Right ventricle myocardium inferior (tissue), 1 donor: ENCODE measurements at places on chromosomes 6 and 20.

GRCh38 chr20:34512955-34513419, 3.2 kb upstream of the DYNLRB1 start:
- DNase-seq, result no peak

DNA sequence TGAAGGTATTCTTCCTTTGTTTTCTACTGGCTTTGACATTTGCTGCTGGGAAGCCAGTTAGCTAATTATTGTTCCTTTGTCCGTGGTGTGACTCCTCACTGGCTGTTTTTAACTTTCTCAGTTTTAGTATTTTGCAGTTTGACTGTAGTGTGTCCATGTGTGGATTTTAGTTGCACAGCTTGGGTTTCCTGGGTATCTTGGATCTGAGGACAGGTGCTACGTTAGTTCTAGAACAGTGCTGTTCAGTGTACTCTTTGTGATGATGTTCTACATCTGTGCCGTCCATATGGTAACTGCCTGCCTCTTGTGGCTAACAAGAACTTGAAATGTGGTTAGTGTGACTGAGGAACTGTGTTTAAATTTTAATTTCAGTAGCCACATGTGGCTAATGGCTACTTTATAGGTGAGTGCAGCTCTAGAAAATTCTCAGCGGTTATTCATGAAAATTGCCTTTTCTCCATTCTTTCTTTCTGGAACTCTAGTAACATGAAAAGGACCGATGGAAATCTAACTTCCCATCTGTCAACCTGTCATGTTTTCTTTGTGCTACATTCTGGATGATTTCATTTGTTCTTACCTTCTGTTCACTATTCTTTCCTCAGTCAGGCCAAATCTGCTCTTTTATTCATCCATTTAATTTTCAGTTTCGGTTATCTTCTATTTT, 7.4 kb downstream of the SNX9 start:
- DNase-seq, result no peak

- DNase-seq, result no peak
These were observed 47.5 kb downstream of the RALGAPA2 start for GRCh38 chr20:20664795-20665589.

GRCh38 chr6:45196121-45196520, 132.0 kb upstream of the RUNX2 start:
- DNase-seq, result no peak

DNA sequence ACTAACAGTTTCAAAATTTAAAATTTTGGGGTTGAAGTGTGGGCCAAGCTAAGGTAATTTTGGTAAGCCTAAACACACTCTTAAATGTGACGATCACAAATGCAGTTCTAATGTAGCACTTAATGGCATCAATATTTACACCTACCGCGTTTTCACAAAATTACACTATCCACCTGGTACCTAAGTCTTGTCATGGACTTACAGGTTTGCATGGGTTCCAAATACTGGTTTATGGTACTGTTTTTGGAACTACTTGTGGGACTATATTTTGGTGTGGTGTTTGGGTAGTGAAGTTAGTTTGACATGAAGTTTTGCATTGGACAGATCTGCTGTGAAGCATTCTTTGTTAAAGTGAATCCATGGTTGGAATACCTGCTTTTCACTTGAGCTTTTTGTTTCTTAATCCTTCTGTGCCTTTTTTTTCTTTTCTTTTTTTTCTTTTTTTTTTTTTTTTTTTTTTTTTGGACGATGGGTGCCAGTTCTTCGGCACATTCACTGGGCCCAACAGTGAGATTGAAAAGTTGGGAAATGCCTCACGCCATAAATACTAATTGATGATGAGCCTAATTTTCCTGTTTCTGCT, 6.5 kb downstream of the SRSF3 start:
- no peak for DNase-seq

DNA sequence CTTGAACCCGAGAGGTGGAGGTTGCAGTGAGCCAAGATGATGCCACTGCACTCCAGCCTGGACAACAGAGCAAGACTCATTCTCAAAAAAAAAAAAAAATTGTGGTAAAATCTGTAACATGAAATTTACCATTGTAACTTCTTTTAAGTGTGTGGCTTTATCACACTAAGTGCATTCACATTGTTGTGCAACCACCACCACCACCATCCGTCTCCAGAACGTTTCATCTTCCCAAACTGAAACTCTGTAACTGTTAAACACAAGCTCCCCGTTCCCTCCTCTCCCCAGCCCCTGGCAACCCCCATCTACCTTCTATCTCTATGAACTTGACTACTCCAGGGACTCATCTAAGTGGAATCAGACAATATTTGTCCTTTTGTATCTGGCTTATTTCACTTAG, 29.7 kb downstream of the PDRG1 start:
- no peak for DNase-seq

- no peak for DNase-seq
These were observed 25.7 kb downstream of the TPX2 start for GRCh38 chr20:31764641-31765305.

- no peak for DNase-seq
These were observed 13.8 kb downstream of the UNC93A start for GRCh38 chr6:167304912-167305311.

- no peak for DNase-seq
These were observed 489.5 kb upstream of the CITED2 start for GRCh38 chr6:139863964-139864363.

GRCh38 chr20:20609522-20609921, 102.9 kb downstream of the RALGAPA2 start:
- no peak for DNase-seq

DNA sequence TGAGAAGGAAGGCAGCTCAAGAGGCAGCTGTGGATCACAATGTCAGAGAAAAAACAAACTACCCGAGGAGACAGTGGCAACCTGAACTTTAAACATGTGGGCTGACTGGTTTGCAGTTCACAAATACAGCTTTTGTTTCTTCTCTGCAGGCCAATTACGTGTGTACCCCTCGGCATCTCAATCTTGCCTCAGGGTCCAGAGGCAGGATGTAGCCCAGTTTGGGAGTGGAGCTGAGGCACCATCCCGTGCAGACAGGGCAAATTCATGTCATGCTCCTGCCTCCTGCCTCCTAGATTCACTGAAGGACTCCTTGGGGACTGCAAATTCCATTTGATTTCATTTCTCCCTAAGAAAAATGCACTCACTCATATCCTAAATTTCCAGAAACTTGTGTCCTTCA, 94.2 kb upstream of the KCNK16 start:
- no peak for DNase-seq

GRCh38 chr6:83429857-83430610, 817 bp downstream of the ME1 start:
- no peak for DNase-seq

DNA sequence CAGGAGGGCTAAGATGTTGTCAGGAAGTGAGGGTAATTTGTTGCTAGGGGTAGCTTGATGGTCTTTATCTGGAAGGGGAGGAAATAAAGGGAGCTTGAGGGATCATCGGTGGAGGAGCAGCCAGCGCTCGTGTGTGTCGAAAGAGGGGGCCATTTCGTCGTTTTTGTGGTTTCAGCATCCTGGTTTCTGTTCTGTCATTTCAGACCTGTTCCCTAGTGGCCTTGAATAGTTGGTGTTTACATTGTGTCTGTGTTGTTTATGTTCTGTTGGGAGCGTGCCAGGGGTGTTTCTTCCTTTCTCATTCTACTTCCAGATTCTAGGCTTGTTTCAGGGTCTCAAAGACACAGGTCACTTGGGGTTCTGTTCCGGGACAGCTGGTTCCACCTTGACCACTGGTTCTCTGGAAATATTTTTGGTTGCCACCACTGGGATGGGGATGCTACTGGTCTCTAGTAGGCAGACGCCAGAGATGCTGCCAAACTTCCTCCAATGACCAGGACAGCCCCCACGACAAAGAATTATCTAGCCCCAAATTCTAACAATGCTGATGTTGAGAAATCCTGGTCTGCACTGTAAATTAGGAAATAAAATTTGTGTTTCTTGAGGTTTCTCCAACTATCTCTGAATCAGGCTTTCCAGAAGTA, 113.9 kb upstream of the NAA20 start:
- no peak for DNase-seq

- DNase-seq, result no peak
These were observed 14.2 kb downstream of the PAX1 start for GRCh38 chr20:21719592-21720214.

GRCh38 chr20:48102076-48102787, 317.0 kb upstream of the SULF2 start:
- no peak for DNase-seq

DNA sequence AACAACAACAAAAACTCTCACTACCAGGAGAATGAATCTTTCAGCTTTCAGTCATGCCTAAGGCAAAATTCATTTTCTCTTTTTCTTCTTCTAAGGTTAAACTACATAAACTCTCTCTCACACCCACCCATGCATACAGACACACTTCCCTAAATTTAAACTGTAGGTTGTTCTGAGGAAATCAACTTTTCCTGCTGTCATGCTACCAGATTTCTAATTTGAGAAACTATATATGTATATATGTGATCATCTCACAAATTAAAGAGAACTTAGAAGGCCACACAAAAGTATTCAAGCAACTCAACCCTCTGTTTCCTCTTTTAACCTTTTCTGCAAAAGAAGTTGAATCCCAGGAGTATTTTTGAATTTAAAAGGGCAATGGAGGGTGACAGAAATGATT, 532.5 kb downstream of the KIF16B start:
- DNase-seq, result no peak

DNA sequence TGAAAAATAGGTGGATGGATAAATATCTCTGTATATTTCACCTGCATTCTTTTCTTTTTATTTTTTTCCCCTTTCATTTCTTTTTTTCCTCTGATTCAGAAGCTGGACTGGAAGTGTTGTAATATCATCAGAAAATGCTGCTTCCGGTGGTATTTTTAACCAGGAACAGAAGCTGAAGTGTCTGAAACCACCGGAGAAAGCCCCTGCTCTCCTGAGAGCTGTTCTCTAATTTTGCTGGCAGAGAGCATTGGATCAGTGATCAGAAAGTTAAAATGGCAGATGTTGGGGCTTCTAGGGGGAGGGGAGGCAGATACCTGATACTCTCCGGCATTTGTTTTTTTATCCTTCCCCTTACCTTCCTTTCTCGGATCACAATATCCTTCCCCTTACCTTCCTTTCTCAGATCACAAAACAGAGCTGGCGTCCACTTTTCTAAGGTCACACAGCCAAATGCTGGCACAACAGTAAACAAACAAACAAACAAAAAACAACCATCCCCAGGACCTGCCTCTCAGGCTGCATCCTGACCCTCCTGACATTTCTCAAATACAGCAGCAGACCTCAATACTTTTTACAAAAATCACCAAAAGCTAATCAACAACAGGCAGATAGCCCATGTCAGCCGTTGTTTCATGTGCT, 143.2 kb upstream of the ZNF217 start:
- DNase-seq, result no peak

DNA sequence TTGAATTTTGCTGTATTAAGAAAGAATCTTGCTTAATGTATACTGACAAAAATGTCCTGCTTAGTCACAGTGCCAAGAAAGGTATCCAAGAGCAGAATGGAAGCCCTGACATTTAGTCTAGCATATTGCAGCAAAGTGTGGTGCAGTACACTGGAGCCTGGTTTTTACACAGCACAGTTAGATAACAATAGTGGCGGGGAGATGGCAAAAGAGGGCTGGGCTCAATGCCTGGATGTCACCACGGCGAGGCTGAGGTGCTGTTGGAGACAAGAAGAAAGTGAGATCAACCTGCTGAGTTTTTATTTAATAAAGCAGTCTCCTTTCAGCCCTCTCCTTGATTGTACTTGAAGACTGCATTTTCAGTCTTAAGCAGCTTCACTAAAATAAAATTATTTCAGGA, 426.0 kb downstream of the LMBRD1 start:
- DNase-seq, result no peak

DNA sequence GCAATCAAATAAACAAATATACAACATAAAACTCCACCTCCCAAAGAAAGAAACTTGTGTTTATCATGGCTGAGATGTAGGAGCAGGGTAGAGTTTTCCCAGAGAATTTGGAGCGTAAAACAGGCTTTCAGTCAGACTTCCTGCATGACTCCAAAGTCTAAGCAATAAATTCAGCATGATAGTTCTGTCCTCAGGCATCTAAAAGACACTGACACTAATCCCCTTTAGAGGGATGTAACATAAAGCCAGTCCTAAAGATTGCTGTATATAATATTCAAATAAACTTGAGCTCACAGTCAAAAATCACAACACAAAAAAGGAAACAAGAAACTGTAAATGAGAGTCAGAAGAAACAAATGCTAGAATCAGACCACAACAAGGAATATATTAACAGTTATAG, 234.4 kb downstream of the CENPW start:
- DNase-seq, result no peak

- no peak for DNase-seq
These were observed 303.4 kb downstream of the THBS2 start for GRCh38 chr6:168949981-168950857.

DNA sequence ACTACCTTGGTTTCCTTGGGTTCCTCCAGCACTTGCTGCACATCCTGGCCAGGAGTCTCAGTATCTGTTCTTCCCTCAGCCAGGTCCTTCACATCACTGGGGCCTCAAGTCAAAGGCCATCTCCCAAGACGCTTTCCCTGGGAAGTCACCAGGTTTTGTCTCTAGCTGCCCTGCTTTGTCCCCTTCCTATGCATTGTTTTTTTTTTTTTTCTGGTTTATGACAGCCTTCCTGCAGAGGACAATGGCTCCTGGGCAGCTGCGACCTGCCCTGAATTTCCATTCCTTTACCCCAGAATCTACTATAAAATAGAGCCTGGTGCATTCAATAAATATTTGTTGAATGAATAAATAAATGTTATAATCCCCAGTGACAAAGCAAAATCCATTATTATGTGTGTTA, 687.3 kb downstream of the QKI start:
- DNase-seq, result no peak

- no peak for DNase-seq
These were observed 22.5 kb upstream of the OPN5 start for GRCh38 chr6:47759364-47759763.

DNA sequence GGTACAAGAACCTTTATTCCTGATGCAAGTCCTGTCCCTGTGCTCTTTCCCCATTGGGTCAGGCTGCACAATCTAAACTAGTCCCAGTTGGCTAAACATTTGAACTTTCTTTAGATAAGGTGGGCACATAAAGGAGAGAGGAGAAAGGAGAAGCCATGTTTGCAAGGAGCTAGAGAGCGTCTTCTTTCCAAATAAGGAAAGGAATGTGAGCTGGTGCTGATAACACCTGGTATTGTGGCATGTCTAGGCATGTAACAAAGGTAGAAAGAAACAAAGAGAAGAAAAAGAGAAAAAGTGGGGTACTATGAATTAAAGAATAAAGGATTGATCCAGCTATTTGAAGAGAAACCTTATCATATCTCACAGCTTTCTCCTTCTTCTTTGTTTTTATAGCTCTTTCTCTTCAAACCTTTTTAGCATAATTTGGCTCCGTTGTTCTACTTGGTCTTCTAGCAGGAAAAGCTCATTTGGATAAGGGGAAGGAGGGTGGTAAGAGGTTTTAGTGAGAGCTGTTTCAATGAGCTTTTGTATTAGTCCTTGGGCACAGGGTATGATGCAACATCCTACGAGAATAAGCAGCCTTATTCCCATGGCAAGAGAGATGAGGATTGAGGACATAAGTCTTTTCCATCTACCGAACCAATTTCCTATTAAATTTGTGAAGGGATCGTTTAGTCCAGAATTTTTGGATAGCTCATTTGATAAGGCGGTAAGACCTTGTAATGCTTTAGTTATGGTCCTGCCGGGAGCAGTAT, 415.5 kb upstream of the MAN1A1 start:
- no peak for DNase-seq
